ENCODE measurements at places on chromosomes 3 and 15. TPM values are rescaled to one million over a fixed set of nuclear protein-coding genes. Genes with fewer than 3 reads are reported as not detected.

The PIAS1 gene
- total RNA-seq, result 38.4 TPM

The ZDHHC23 gene
- 7.8 TPM for total RNA-seq

DNA sequence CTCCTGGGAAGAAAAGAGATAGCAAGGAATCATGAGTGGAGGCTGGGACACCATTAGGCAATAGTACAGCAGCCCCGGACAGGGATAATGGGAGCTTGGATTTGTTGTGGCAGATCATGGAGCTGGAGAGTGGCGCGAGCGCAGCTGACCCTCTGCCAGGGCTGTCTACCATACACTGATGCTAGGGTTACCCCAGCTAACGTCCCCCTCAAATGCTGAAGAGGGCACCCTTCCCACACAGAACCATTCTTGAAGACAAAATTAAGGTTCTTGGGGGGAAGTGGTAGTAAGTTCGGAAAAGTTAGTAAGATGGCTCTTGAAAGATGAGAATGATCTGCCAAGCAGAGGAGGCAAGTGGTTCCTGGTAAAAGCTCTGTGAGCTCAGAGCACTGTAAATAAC is 61.1 kb downstream of the ST3GAL6 start:
- no peaks in the 10 kb centered on the region for H3K27me3 ChIP-seq
- H3K4me3 ChIP-seq, result no peak overlapping the region
- peaks cover 2% of the 10 kb centered on the region for H3K36me3 ChIP-seq
- DNase-seq, result no peak

DNA sequence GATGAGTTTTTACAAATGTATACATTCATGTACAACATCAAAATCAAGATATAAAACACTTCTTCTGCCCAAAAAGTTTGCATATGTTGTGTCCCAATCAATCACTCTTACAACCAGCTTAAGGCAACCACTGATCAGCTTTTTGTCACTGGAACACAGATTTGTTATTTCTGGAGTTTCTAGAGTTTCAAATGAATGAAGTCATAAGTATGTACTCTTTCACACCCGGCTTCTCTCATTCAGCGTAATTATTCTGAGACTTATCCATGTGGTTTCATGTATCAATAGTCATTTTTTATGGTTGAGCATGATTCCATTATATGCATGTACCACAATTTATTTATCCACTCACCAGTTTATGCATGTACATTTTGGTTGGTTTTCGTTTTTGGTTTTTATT is 53.0 kb upstream of the CORO2B start:
- no peak overlapping the region for H3K27ac ChIP-seq
- DNase-seq, result no peak
- H3K27me3 ChIP-seq, result no peaks in the 10 kb centered on the region
- no peaks in the 10 kb centered on the region for H3K4me1 ChIP-seq

DNA sequence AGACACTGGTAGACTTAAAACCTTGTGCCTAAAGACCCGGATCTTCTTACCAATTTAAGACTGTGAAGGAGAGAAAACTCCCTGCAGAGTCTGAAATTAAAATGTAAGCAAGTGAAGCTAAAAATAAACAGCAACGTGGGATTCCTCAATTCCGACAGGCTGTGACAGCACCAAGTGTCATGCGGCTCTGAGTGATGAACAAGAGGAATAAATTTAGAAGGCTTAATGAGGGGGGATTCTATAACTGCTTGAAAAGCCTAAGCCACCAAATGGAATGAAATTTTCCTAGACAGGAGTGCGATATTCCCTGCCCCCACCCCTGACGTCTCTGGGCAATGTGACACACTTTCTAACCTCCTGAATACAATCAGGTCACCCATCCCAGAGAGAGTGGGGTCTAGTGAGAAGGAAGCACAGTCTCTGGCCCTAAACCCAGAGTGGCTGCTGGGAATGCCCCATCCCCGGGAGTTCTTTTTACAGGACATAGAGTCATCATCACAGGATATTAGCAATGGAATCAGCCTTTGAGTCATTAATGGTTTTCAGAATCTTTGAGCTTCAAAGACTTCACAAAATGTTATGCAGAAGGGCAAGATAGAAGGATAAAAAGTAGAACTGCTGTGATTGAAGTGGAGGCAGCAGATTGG is 114.3 kb downstream of the EDEM1 start:
- H3K4me3 ChIP-seq, result no peak overlapping the region
- H3K4me1 ChIP-seq, result peaks cover 3% of the 10 kb centered on the region
- no peaks in the 10 kb centered on the region for H3K36me3 ChIP-seq
- no peak overlapping the region for H3K27ac ChIP-seq

The UPK1B gene
- 2.9 TPM for total RNA-seq

GRCh38 chr3:143784446-143784845 is 63.8 kb downstream of the SLC9A9 start:
- H3K27ac ChIP-seq, result no peak overlapping the region
- no peaks in the 10 kb centered on the region for H3K27me3 ChIP-seq
- no peak for DNase-seq
- H3K4me1 ChIP-seq, result peaks cover 4% of the 10 kb centered on the region

DNA sequence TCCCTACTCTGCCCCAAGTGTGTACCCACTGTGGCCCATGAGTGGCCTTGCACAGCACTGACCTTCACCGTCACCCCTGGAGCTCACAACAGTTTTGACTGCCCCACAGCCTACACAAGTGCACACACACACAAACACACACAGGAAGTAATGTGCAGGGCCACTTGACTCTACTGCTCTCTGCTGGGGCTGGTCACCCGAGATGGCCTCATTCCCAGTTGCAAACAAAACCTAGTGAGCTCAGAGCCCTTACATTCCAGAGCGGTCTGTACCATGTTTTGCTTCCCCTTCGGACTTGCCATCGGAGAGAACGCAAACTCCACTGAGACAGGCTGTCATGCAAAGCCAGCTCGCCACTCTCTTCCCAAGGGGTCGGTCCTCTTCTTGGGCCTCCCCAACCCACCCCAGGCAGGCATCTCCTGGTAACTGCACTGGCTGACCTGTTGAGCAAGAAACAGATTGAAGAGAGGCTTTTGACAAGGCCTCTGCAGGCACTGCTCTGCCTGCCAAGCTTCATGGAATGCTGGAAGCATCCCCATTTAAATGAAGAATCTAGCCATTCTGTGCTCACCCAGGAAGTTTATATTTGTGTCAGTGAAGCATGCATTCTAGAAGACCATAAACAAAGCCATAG is 232.0 kb upstream of the IGF1R start:
- no peaks in the 10 kb centered on the region for H3K36me3 ChIP-seq
- no peak overlapping the region for H3K27ac ChIP-seq
- no peak for DNase-seq
- H3K27me3 ChIP-seq, result peaks cover 13% of the 10 kb centered on the region

DNA sequence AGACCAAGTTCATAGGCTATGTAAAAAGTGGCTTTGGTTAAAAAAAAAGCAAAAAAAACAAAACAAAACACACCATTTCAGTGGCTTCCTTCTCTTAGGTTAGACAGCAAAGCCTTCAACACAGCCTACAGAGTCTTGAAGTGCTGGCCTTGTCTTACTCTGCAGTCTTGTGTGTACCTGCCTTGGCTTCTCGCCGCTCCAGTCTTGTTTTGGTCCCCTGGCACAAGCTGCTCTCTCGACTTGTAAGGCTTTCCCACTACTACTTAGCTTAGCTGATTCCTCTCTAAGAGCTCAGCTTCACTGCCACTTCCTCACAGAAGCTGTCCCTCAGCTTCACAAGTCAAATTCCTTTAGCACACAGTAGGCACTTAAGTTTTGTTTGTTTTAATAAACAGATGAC is 63.0 kb downstream of the ST3GAL6 start:
- H3K27me3 ChIP-seq, result no peaks in the 10 kb centered on the region
- H3K36me3 ChIP-seq, result peaks cover 2% of the 10 kb centered on the region
- no peak overlapping the region for H3K4me3 ChIP-seq
- no peak for DNase-seq

- H3K4me3 ChIP-seq, result peak overlapping the region; percentile 9
- no peaks in the 10 kb centered on the region for H3K4me1 ChIP-seq
- peak overlapping the region; percentile 84 for H3K27ac ChIP-seq
- DNase-seq, result peak; percentile 42
Observed at GRCh38 chr3:147615035-147615434, 205.9 kb downstream of the ZIC1 start.

DNA sequence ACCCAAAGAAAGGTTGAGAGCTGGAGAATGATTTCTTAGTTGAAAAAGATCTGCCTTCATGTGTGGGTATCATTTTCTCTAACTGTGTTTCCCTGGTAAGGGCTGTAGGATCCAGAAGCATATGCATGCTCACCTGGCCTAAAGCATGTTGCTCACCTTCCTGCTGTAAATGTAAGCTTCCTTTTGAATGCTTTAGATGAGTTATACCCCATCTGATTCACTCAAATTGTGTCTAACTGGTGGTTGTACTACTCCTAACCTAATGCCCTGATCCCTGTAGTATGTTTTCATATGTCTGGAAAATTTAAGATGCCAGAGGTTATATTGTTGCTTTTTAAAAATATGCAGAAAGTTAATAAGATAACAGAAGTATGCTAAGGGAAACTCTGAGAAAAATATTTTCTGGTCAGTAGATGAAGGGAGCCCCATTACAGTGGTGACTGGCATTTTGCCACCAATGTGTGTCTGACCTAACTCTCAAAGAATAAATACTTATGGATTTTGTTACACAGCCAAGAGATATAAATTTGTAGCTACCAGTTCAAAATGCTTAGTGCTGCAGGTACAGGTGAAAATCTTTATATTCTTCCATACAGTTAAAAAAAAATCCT is 7.7 kb downstream of the FILIP1L start:
- DNase-seq, result no peak
- H3K4me1 ChIP-seq, result no peaks in the 10 kb centered on the region
- H3K36me3 ChIP-seq, result no peaks in the 10 kb centered on the region
- no peaks in the 10 kb centered on the region for H3K27me3 ChIP-seq

The CHRNA7 gene
- 14.3 TPM for total RNA-seq

DNA sequence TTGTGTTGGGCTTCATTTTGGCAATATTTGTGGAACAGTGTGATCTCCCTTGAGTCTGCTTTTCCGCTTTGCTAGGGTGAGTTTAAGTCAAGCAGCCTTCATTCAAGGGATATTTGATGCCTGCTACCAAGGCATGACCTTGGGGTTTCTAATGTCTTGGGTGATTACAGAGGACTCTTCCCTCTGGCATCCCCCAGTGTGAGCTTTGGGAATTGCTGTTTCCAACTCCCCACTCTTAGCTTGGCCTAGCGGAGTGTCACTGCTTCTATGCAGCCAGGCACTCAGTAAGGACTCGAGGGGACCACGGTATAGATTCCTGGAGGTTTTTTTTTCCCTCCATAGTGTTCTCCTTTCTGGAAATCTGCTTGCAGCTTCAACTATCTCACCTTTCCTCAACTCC is 21.1 kb downstream of the GCNT3 start:
- no peaks in the 10 kb centered on the region for H3K36me3 ChIP-seq
- no peaks in the 10 kb centered on the region for H3K4me1 ChIP-seq
- DNase-seq, result no peak
- H3K4me3 ChIP-seq, result no peak overlapping the region
- no peak overlapping the region for H3K27ac ChIP-seq

DNA sequence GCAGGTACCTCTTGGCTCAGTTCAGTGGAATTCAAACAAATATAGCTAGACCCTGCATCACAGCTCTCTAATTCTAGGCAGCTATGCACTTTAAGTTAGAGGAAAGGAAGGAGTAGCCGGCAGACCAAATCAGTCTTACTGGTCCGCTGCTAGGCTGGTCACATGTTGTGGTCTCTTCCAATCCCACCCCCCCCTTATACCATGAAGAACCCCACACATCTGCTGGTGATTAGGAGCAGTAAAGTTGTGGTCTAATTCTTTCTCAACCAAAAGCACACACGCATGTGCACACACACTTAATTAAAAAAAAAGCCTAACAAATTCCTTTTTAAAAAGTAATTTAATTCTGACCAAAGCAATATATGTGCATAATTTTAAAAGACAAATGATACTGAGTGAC is 16.7 kb upstream of the SH3GL3 start:
- H3K36me3 ChIP-seq, result no peaks in the 10 kb centered on the region
- no peak overlapping the region for H3K27ac ChIP-seq
- no peak overlapping the region for H3K4me3 ChIP-seq
- no peaks in the 10 kb centered on the region for H3K27me3 ChIP-seq
- no peaks in the 10 kb centered on the region for H3K4me1 ChIP-seq
- DNase-seq, result no peak

The TMEM212 gene
- total RNA-seq, result 0.40 TPM

The ATP13A5 gene
- total RNA-seq, result 1.5 TPM

DNA sequence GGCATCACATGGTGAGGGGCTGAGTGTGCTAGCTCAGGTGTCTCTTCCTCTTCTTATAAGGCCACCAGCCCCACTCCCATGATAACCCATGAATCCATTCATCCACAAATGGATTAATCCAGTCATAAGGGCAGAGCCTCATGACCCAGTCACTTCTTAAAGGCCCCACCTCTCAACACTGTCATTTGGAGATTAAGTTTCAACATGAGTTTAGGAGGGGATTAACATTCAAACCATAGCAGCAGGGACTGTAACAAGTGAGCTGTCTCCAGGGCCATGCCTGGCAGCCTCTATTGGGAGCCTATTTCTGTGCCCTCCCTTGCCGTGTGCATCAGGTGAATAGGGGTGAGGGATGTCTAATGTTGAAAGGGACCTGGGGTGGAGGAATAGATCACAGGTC is 77.5 kb downstream of the CHRD start:
- no peaks in the 10 kb centered on the region for H3K27me3 ChIP-seq
- no peak for DNase-seq
- H3K36me3 ChIP-seq, result no peaks in the 10 kb centered on the region
- no peaks in the 10 kb centered on the region for H3K4me1 ChIP-seq
- no peak overlapping the region for H3K27ac ChIP-seq

DNA sequence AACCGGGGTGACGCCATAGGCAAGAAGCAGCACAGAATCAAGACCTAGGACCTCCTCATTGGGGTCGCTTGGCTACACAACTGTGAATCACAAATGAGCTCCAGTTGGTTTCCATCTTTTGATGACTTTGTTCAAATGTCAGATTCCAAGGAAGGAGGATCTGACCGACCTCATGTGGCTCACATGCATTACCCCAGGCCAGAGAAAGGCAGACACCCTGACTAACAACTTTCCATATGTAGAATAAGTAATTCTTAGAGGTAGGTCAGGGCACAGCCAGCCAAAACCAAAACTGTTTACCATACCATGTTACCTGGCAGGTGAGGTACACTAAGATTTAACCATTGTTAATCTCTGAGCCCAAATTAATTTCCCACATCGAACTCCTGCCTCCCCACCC is 96.5 kb downstream of the CCNL1 start:
- H3K27me3 ChIP-seq, result no peaks in the 10 kb centered on the region
- DNase-seq, result no peak
- no peak overlapping the region for H3K27ac ChIP-seq
- peaks cover 15% of the 10 kb centered on the region for H3K4me1 ChIP-seq
- no peaks in the 10 kb centered on the region for H3K36me3 ChIP-seq
- H3K4me3 ChIP-seq, result no peak overlapping the region

DNA sequence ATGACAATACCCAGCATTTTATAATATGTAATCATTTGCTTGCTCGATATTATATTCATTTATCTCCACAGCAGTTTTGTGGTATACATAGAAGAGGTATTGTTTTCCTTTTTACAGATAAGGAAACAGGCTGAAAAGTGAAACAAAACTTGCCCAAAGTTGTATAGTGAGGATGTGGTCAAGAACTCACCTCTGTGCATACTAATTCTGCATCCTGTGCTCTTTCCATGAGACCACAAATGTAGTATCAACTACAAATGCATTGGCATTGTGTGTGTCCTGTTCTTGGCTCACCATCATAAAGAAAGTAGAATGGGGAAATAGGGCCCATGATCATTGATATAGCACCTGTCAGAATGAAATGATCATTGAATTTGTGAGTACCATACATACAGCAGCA is 167.3 kb downstream of the NECTIN3 start:
- no peak overlapping the region for H3K4me3 ChIP-seq
- no peaks in the 10 kb centered on the region for H3K27me3 ChIP-seq
- no peak for DNase-seq
- no peaks in the 10 kb centered on the region for H3K36me3 ChIP-seq

- no peaks in the 10 kb centered on the region for H3K36me3 ChIP-seq
- H3K27ac ChIP-seq, result peak overlapping the region; percentile 67
- no peak for DNase-seq
- peaks cover 23% of the 10 kb centered on the region for H3K4me1 ChIP-seq
- H3K27me3 ChIP-seq, result no peaks in the 10 kb centered on the region
- H3K4me3 ChIP-seq, result no peak overlapping the region
Observed at GRCh38 chr3:119350114-119350513, 55.9 kb downstream of the ARHGAP31 start.

The MUSTN1 gene
- 189 TPM for total RNA-seq
